Upper lobe of left lung (tissue), 6 donors: ENCODE measurements at places on chromosomes 3 and 15. TPM values are rescaled to one million over a fixed set of nuclear protein-coding genes. Genes with fewer than 3 reads are reported as not detected.

Gene SPINT1
- total RNA-seq, result 99.3 TPM

Gene TLR9
- not detected for total RNA-seq

Gene SST
- total RNA-seq, result not detected

Gene FBXW12
- total RNA-seq, result not detected

Gene SEMA3F
- total RNA-seq, result 4.2 TPM

Gene CPB1
- total RNA-seq, result not detected

Gene SLC12A1
- not detected for total RNA-seq

Gene CCR3
- 0.13 TPM for total RNA-seq

Gene GOLGA6L7
- not detected for total RNA-seq

Gene ADAMTS9
- total RNA-seq, result 25.1 TPM

Gene SEMA6D
- total RNA-seq, result 8.2 TPM

Gene PLA2G4F
- total RNA-seq, result 57.8 TPM

Gene HYAL1
- total RNA-seq, result 99.1 TPM

Gene PP2D1
- not detected for total RNA-seq

DNA sequence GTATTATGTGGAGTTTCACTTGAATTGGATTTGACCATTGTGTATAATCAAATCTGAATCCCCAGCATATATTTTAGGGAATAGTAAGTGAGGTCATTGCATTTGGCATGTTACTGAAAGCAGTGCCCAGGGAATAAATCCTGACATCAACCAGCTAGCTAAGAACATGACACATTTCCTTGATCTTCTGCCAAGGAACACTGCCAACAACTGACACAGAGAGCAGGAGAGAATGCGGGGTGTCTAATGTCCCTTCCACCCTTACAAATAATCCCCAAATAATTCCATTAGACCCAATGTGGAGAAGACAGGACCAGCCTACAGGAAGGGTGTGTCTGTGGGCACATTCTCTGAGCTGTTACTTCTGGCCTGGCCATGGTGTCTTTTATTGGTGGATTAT lies 30.6 kb upstream of the UBE3A start:
- H3K4me3 ChIP-seq, result no peak overlapping the region
- no peak for DNase-seq
- no peaks in the 10 kb centered on the region for H3K27me3 ChIP-seq
- H3K27ac ChIP-seq, result no peak overlapping the region

DNA sequence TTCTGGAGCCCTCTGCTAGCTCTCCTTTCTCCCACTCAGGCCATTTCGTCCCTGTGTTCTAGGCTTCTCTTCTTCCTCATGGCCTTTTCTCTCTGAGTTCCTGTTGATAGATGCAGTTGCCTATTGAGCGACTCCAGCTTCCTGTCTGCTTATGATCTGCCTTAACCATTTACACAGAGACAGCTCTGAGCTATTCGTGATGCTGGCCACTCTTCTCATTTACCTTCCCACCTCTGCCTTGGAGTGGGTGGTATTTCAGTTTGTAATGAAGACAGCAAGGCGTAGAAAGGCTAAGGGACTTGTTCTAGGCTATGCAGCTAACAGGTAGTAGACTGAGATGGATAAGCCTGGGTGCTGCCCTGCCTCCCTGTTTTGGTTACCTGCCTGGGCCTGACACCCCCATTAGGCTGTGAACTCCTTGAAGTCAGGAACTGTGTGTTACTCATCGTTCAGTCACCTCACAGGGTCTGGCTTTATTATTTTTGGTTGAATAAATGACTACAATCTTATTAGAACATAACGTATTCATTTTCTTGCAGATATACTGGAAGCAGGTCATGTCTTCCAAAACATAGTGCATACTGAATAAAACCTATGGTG lies 12.6 kb upstream of the ZBTB47 start:
- no peak overlapping the region for H3K27ac ChIP-seq
- peaks cover 67% of the 10 kb centered on the region for H3K36me3 ChIP-seq
- no peak for DNase-seq
- H3K4me1 ChIP-seq, result peaks cover 14% of the 10 kb centered on the region

GRCh38 chr3:127909646-127910045 lies 5.4 kb upstream of the KBTBD12 start:
- no peak overlapping the region for H3K4me3 ChIP-seq
- DNase-seq, result no peak

DNA sequence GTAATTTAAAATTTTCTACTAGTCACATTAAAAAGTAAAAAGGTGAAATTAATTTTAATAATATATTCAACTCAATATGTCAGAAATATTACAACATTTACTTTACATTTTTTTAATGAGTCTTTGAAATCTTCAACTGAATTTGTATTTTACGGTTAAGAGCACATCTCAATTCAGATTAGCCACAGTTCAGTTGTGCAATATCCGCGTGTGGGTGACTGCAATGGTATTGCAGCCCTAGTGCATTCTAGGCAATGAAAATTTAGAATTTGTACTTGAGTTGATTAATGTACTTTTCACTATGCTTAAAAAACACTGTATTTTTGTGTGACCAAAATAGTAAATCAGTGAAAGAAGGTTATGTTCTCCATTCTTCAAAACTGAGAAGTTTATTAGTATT lies 57.3 kb downstream of the CEP63 start:
- peaks cover 12% of the 10 kb centered on the region for H3K36me3 ChIP-seq
- peak overlapping the region; percentile 54 for H3K27ac ChIP-seq
- H3K27me3 ChIP-seq, result no peaks in the 10 kb centered on the region
- DNase-seq, result peak; percentile 51
- H3K4me3 ChIP-seq, result no peak overlapping the region
- H3K4me1 ChIP-seq, result no peaks in the 10 kb centered on the region

GRCh38 chr3:114762144-114762543 lies 384.9 kb downstream of the ZBTB20 start:
- H3K36me3 ChIP-seq, result no peaks in the 10 kb centered on the region
- H3K4me3 ChIP-seq, result no peak overlapping the region
- no peak for DNase-seq
- H3K27me3 ChIP-seq, result no peaks in the 10 kb centered on the region

GRCh38 chr3:100254168-100254777 lies 6.5 kb upstream of the TBC1D23 start:
- H3K4me3 ChIP-seq, result no peak overlapping the region
- no peak overlapping the region for H3K27ac ChIP-seq
- H3K36me3 ChIP-seq, result no peaks in the 10 kb centered on the region

DNA sequence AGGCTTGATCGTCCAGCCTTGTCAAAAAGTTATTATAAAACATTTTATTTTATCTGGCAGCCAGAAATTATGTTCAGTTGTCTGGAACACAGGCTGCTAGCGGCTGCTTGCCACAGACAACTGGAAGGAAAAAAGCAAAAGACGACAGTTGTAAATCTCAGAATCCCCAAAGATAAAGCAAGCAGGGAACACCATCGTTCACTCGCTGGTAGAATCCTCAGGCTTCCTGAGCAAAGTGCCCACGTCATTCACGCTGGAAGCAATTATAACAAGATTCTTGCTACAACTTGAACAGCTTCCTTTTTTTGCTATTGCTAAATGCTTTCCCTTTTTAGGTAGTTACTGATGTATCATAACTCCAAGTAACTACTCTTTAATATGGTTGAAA lies 33.6 kb downstream of the ADAMTS17 start:
- no peak for DNase-seq
- H3K27ac ChIP-seq, result no peak overlapping the region
- H3K4me3 ChIP-seq, result no peak overlapping the region
- no peaks in the 10 kb centered on the region for H3K27me3 ChIP-seq
- no peaks in the 10 kb centered on the region for H3K4me1 ChIP-seq

- peak overlapping the region; percentile 93 for H3K27ac ChIP-seq
- H3K36me3 ChIP-seq, result no peaks in the 10 kb centered on the region
- H3K27me3 ChIP-seq, result no peaks in the 10 kb centered on the region
- DNase-seq, result peak; percentile 48
- H3K4me1 ChIP-seq, result peaks cover 17% of the 10 kb centered on the region
These were observed 524 bp downstream of the IGF1R start for GRCh38 chr15:98648654-98649471.

GRCh38 chr15:69424001-69424400 lies 9.9 kb downstream of the KIF23 start:
- H3K4me3 ChIP-seq, result no peak overlapping the region
- no peaks in the 10 kb centered on the region for H3K27me3 ChIP-seq
- H3K4me1 ChIP-seq, result no peaks in the 10 kb centered on the region

DNA sequence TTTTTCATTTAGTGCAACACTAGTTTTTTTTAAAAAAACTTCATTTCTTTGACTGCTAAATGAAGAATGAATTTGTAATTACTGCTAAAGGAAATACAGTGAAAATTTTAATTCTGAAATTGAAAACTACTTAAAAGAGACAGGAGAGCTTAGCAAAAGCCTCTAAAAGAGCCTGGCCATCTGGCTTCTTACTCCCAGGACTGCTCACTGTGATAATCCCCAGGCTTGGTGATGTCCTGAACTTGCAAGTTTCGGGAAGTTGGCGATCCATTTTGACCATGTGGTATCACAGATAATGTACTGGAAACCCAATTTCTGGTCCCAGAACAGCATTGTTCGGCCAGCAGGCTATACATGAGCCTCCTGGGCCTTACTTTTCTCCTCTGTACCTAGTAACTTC lies 292.1 kb downstream of the FGF12 start:
- DNase-seq, result no peak
- no peak overlapping the region for H3K4me3 ChIP-seq
- no peaks in the 10 kb centered on the region for H3K4me1 ChIP-seq
- H3K27me3 ChIP-seq, result no peaks in the 10 kb centered on the region

DNA sequence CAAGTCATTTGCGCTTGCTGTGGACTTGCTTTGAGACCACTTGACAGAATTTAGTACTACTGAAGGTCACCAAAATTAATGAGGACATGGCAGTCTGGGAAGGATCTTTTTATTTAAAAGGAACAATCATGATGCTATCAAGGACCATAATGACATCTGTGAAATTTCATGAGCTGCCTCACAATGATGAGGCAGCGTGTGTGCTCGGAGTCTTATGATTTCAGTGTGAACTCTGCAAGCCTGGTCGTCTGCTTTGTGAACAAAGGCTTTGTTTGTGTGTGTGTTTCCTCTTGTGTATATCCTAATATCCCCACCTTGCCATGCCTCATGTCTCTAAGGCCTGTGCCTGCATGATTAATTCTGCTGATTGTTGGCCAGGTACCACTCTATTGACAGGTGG lies 46.7 kb downstream of the RAD54L2 start:
- DNase-seq, result no peak
- H3K4me3 ChIP-seq, result no peak overlapping the region
- H3K27me3 ChIP-seq, result no peaks in the 10 kb centered on the region
- no peaks in the 10 kb centered on the region for H3K4me1 ChIP-seq
- no peak overlapping the region for H3K27ac ChIP-seq

DNA sequence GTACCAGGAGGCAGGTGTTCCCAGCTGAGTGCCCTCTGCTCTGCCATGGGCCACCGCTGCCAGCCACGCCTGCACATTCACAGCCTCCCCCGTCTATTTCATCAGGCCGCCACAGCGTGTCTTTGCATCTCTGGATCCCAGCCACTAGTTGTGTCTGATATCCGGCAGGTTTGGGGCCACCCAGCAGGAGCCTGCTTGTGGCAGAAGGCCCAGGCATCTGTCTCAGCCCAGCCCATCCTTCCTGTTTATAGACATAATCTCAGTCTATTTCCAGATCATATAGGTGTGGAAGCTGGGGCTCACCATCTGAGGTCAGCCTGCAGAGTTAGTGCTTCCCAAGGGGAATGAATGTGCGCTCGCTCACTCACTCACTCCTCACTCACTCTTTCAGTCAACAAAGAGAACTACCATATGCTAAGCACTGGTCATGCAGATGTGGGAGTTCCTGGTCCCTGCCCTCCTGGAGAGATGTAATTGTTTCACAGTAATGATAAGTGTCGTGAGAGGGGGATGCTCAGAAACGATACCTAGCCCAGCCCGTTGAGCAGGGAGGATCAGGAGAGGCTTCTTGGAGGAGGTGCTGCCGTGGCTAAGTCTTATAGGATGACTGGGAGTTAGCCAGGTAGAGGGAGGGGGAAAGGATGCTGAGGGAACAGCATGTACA lies 60.6 kb downstream of the FGD5 start:
- peak overlapping the region; percentile 72 for H3K27ac ChIP-seq
- H3K27me3 ChIP-seq, result no peaks in the 10 kb centered on the region
- H3K36me3 ChIP-seq, result no peaks in the 10 kb centered on the region
- H3K4me3 ChIP-seq, result no peak overlapping the region

- no peaks in the 10 kb centered on the region for H3K27me3 ChIP-seq
- DNase-seq, result peak; percentile 43
- H3K27ac ChIP-seq, result peak overlapping the region; percentile 93
- H3K36me3 ChIP-seq, result no peaks in the 10 kb centered on the region
These were observed 758 bp downstream of the SELENOK start for GRCh38 chr3:53890726-53891475.

DNA sequence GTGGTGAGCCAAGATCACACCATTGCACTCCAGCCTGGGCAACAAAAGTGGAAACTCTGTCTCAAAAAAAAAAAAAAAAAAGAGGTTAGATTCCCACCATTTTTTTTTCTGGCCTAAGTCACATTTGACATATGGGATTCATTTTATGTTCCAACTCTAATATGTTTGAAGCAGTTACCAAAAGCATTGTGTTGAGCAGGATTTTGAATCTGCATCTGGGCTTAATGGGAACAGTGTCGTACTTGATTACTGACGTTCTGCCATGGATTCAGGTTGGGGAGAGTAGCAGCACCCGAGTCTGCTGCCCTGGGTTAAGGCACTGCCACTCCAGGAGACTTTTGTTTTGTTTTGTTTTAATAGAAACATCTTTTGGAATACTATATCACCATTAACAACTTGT lies 348.7 kb upstream of the TBL1XR1 start:
- H3K27me3 ChIP-seq, result no peaks in the 10 kb centered on the region
- no peak overlapping the region for H3K27ac ChIP-seq
- no peak overlapping the region for H3K4me3 ChIP-seq
- no peaks in the 10 kb centered on the region for H3K36me3 ChIP-seq
- H3K4me1 ChIP-seq, result no peaks in the 10 kb centered on the region
